ENCODE measurements at places on chromosomes 2 and 18.

DNA sequence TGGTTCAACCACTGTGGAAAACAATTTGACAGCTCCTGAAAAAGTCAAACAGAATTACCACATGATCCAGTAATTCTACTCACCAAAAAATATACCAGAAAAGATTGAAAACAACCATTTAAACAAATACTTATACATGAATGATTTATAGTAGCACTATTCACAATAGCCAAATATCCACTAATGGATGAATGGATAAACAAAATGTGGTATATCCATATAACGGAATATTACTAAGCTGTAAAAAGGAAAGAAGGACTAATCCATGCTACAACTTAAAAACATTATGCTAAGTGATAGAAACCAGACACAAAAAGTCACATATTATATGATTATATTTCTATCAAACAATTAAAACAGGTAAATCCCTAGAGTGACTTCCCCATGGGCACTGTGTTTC, 131.5 kb downstream of the SPOPL start:
- no peak for DNase-seq

- DNase-seq = no peak
Measured at GRCh38 chr2:166900700-166901099, 12.4 kb downstream of the XIRP2 start.

GRCh38 chr2:70975237-70975636, 3.2 kb upstream of the ANKRD53 start:
- no peak for DNase-seq

GRCh38 chr2:121098556-121098955, 186.4 kb downstream of the TFCP2L1 start:
- no peak for DNase-seq

DNA sequence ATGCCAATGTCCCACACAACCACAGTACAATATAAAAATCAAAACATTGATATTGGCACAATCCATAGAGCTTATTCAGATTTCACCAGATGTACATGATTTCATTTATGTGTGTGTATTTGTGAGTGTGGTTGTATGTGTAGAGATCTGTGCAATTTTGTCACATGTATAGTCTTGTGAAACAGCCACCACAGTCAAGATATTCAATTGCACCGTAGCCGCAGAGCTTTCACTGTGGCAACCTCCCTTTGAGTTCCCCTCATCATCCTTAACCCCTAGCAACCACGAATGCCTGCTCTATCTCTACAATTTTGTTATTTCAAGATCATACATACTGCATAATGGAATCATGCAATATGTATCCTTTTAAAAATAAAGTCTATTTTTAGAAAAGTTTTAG, 391.3 kb downstream of the SETBP1 start:
- no peak for DNase-seq

- DNase-seq = no peak
Measured at GRCh38 chr2:129887688-129888266, 91.7 kb upstream of the RAB6C start.

DNA sequence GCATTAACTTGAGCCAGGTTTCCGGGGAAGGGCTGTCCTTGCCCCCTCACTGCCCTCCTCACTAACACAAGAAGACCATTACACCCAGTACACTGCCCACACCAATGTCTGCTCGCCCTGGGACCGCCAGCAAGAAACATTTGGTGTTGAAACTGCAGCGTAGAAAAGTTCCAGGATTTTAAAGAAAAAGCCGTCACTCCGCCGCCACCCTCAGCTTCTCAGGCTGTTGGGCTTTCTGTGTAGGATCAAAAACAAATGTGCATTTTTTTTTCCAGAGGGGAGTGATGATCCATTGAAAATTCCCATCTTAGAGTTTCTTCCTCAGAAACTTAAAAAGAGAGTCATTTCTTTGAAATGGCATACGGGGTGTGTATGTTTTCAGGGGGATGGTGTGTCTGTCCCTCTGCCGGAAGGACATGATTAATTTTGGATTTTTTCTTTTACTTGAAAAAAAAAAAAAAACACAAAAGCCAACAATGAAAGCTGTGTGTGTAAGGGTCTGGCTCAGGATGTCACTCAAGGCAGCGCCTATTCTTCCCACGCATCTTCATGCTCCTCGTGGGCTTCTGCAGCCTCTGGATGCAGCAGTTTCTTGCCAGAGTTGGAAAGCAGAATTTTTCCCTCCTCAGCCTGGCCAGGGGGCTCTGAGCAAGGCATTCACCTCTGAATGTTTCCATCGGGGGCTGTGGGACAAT, 184.9 kb downstream of the GLI2 start:
- no peak for DNase-seq

DNA sequence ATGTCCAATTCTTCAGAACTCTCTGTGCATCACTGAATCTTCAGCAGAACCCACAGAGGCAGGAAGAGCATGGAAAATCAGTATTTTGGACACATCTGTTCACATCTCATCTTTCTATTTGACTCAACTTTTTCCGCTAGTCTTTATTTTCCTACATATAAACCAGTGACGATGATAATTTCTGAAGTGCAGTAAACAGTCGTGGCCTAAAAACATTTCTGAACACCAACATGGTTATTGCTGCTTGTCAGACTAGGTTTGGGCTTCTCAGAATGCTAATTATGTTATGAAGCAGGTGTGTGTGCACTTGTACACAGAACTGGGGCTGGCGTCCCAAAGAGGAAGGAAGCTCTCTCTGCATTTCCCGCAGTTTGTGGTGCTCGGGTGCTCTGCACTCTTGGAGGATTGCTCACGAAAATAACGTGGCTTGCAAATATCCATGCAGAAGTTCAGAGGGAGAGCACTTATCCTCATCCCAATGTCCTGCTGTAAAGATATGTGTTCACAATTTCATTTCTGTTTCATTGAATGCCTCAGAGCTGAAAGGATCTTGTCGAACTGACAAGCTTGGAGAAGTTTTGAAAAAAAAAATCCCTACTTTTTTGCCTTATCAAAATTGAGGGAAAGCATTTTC, 50.8 kb downstream of the EDAR start:
- DNase-seq = no peak

Data from CD4-positive, alpha-beta T cell treated with Interleukin-10 for 1 hour (primary cell).